ENCODE measurements at places on chromosomes 4 and X. TPM values are rescaled to one million over a fixed set of nuclear protein-coding genes. Genes with fewer than 3 reads are reported as not detected.

GRCh38 chrX:10631416-10632145 lies 11.2 kb upstream of the MID1 start:
- no peak for DNase-seq

GRCh38 chr4:26490111-26490959 lies at the start of gene CCKAR:
CCKAR (minus strand) TSS chr4:26490484; CDS start chr4:26490267, 217 bp downstream.
- no peak for DNase-seq

- no peak for DNase-seq
These were observed 263.5 kb upstream of the DKK2 start for GRCh38 chr4:107299646-107300045.

DNA sequence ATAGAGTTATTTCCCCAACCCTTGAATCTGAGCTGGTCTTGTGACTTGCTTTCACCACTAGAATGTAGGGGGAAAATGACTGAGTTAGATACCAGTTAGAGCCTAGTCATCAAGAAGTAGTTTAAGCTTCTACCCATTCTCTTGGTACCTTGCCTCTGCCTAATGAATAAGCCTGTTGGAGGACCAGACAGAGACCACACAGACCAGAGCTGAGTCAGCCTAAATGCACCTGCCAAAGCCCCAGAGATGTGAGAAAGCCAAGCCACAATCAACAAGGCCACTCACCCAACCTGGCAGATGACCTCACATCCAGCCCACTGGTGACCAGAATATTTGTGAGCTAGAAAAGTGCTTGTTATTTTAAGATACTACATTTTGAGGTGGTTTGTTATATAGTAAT lies 85.2 kb upstream of the DCLK2 start:
- no peak for DNase-seq

DNA sequence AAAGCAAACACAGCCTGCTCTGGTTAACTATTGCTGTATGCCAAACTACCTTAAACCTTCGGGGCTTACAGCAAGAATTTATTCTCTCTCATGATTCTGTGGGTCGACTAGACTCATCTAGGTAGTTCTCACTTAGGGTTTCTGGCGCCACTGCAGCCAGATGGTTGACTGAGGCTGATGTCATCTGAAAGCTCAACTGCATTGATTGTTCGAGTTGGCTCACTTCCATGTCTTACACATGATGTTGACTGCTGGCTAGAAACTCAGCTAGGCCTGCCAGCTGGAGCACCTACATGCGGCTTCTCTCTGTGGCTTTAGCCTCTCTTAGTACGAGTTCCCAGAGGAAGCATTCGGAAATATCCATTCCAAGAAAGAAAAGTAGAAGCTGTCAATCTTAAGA lies 103.2 kb downstream of the SRPX start:
- no peak for DNase-seq

DNA sequence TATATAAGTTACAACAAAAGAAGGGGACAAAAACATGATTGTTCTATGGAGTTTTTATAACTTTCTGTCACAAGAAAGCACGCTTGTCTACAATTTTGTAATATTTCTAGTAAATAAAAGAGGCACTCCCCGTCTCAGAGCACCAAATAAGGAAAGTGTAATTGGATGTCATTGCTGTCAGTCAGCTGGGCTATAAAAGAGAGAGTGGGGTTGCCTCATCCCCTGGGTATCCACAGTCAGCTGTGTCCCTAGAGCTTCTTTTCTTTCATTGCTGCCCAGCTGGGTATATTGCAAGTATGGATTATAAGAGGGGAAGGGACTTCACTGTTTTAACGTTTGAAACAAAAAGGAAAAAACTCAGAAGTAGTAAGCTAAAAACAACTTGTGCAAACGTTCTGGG lies 61.3 kb downstream of the NPNT start:
- DNase-seq = no peak

GRCh38 chr4:56649445-56650261 lies 31.4 kb downstream of the HOPX start:
- no peak for DNase-seq

DNA sequence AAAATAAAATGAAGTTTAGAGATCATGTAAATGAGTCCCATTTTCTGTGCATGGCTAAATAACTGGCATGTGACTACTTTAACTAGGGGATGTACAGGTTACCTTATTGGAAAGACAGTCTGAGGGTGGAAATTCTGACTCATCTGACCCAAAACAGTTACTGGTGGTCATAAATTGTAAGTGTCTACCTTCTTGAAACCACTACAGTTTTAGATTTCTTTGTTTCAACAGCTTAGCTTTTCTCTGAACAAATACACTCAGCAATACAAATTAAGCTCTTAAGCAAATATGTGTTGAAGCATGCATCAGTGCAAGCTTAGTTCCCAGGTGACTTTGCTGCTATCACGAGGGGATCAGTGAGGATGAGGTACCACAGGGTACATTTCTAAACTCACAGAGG lies 60.7 kb upstream of the PGM2 start:
- no peak for DNase-seq

- no peak for DNase-seq
These were observed 260.7 kb upstream of the GIMD1 start for GRCh38 chr4:106629268-106629625.

- no peak for DNase-seq
These were observed 55.1 kb upstream of the PGAM4 start for GRCh38 chrX:78024349-78025059.

GRCh38 chr4:2837110-2837903 lies 6.3 kb upstream of the ADD1 start:
- no peak for DNase-seq

DNA sequence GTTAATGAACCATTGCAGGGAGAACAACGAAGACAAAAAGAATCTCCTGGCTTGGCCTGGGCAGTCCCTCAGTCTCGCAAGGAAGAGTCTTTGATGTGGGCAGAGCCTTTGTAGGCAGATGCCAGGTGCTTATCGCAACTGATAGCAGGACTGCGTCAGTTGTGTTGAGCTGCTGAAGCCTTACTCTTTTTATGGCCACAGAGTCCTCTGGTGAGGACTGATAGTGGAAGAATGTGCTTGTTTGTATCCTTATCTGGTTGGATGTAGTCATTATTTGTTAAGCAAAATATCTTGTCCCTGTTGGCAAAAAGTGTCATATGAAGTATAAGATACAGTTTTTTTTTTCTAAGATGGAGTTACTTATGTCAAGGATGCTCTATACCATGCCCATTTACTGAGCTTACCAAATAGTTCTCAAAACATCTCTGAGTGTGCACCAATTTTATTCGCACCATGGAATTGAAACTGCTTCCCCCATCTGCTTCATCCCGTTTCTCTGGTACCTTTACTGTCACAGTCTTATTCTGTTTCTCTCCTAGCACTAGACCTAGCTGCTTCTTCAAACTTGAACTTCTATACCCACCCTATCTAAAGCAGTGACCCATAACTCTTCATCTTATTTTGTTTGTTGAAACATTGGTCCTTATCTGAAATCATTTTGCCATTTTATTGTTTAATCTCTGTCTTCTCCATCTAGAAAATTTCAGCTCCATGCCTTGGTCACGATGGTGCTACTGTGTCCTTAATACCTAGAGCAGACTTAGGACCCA lies 47.0 kb upstream of the SPRY1 start:
- DNase-seq = no peak

GRCh38 chr4:55545151-55545550 lies 1.6 kb downstream of the CLOCK start:
- no peak for DNase-seq

GRCh38 chr4:26088433-26088928 lies 174.5 kb downstream of the SMIM20 start:
- no peak for DNase-seq

- DNase-seq = no peak
These were observed 97.1 kb downstream of the TMA16 start for GRCh38 chr4:163591614-163592020.

GRCh38 chr4:41362621-41363383 lies 106.1 kb downstream of the UCHL1 start:
- DNase-seq = no peak

DNA sequence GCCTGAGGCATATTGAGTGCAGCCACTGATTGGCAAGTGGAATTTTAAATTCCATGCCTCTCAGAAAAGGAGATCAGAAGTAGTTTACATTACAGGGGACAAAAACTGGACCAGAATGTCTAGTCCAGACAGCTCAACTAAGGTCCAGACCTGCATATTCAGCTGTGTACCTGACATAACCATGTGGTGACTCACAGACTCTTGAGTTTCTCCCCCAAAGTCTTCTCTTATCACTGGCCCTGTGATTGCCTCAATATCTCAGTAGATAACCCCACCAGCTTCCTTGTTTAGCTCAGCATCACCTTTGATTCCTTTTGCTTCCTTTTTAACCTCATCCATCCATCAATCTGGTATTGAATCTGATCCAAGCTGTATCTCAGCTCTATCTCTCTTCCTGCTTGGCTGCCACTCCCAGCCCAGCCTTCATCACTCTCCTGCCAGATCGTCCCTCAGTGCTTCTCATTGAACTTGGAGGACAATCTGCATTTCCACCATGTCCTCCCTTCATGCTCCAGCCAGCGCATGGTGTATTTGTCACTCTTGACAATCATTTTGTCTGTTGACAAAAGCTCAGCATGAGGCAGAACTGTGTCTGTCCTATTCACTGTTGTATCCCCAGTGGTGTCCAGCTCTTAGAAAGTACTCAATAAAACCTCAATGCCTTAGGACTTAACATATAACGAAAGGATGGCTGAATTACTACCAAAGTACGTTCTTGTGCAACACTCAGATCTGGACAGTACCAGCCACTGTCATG lies 27.8 kb upstream of the SLC2A9 start:
- no peak for DNase-seq

DNA sequence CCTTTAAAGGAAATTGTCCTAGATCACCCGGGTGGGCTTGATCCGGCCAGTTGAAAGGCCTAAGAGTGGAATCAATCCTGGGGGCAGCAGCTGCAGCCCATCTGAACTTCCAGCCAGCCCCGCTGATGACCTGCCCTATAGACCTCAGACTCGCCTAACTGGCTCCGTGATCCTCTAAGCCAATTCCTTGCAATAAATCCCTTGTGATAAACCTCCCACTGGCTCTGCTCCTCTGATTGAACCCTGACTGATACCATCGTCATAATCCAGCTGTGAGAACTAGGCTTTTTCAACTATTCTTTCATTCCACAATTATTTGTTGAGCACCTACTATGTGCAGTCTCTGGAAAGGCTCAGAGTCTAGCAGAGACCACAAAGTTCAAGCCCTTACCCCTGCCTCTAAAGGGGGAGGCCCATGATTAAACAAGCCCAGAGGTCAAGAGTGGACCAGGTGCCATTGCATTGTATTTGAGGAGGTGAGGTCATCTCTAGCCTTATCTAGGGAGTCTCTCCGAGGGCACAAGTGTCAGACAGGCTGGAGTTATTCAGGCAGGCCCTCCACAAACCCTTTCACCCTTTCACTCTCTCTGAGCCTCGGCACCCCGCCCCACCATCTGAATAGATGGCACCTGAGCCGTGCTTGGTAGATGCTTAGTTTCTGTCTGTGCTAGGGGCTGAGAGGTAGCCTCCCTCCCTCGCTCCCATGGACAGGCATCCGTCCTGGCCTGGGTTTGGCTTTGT lies 20.5 kb upstream of the GPR78 start:
- DNase-seq = no peak

DNA sequence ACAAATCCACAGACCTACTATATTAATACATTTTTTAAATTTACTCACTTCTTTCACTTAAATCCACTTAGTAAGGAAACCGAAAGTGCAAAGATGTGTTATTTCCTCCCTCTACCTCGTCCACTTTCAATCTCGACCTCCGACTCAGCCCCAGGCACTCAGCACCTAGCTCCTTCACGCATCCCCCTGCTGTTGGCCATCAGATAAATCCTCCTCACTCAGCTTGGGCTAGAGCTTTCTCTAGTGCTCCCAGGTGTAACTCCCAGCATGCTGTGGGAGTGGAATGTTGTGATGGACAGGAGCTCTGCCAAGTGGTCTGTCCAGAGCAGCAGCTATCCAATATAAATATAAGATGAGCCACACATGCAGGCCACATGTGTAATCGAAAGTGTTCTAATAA lies 26.7 kb upstream of the TEC start:
- DNase-seq = no peak

- no peak for DNase-seq
These were observed 2.3 kb downstream of the SPATA4 start for GRCh38 chr4:176193126-176193525.

GRCh38 chrX:13985697-13986435 lies 43.8 kb downstream of the GEMIN8 start:
- DNase-seq = no peak

DNA sequence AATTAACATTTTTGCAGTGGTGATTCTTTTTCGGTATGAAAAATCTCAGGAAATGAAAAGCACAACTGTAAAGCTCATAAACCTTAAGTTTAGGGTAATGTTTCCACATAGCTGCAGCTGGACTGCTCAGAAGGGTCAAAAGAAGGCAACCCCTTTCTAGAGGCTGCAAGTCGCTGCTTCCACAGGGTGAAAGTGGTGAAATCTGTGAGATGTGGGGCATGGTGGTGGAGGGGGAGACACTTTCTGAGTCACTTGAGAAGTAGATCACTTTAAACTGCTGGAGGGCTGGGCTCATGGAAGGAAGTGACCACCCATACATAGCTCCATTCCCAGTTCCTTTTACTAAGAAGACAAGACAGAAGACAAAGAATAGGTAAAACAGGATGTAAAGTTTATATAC lies 8.7 kb downstream of the SFRP2 start:
- DNase-seq = no peak

DNA sequence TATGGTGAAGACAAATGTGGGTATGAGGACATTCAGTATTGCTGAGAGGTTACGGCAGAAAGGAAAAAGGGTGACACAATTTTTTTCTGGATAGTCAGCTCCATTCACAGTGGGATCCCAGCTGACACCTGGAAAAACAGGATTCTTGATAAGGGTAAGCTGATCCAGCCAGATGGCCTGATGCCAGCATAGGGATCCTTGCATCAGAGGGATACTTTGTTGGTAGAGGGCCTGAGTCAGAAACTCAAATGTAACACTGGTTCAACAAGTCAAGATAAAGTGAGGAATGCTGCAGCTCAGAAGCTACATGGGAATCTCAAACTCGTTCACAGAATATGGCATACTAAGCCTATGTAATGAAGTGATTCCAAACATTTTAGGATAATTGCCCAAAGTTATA lies 726.7 kb downstream of the C4orf33 start:
- no peak for DNase-seq

- DNase-seq = no peak
These were observed 15.9 kb downstream of the ADD1 start for GRCh38 chr4:2859514-2859913.

GRCh38 chrX:15087747-15088146 lies 182.1 kb downstream of the ASB9 start:
- DNase-seq = no peak

- no peak for DNase-seq
These were observed 41.5 kb downstream of the ING2 start for GRCh38 chr4:183546376-183546775.

- DNase-seq = peak; percentile 88
These were observed at the start of gene NDST3 for GRCh38 chr4:118034053-118034785. NDST3 (plus strand) TSS chr4:118034486; CDS start chr4:118053911, 19,425 bp downstream.

Gene PPARGC1A
- 14.3 TPM for total RNA-seq

Gene GRIA3
- 33.8 TPM for total RNA-seq

Gene TMEM35A
- 37.2 TPM for total RNA-seq

Gene BCLAF3
- 34.5 TPM for total RNA-seq

Gene RASL11B
- 6.0 TPM for total RNA-seq

Gene IL3RA
- total RNA-seq = 2.4 TPM

Gene FGD1
- total RNA-seq = 10.3 TPM

Gene TXLNG
- total RNA-seq = 10.3 TPM

Gene C4orf50
- 9.4 TPM for total RNA-seq

Data from cerebellum (tissue), 4 donors.